Stimulated activated effector memory CD8-positive, alpha-beta T cell treated with anti-CD3 and anti-CD28 coated beads, Interleukin-12 subunit alpha, Interleukin-12 subunit beta, amount 100 ng/mL, for 72 hours (primary cell): ENCODE measurements at places on chromosomes 12 and 14.

DNA sequence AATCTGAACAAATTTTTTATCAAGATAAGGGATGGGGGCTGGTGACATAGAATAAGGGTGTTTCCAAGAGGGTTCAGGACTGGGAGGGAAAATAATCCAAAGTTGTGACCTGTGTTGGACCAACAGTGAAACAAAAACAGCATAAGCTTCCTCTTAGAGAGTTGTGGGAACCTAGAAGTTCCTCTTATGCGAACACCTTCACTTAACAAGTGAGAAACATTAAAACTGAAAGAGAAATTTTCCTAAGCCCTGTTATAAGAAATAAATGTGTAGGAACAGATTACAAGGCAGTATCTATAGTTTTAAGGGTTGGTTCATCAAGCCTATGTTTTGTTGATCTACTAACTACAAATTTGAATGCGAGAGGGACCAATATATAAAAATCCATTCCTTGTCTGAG lies 58.4 kb downstream of the LLPH start:
- DNase-seq = no peak

DNA sequence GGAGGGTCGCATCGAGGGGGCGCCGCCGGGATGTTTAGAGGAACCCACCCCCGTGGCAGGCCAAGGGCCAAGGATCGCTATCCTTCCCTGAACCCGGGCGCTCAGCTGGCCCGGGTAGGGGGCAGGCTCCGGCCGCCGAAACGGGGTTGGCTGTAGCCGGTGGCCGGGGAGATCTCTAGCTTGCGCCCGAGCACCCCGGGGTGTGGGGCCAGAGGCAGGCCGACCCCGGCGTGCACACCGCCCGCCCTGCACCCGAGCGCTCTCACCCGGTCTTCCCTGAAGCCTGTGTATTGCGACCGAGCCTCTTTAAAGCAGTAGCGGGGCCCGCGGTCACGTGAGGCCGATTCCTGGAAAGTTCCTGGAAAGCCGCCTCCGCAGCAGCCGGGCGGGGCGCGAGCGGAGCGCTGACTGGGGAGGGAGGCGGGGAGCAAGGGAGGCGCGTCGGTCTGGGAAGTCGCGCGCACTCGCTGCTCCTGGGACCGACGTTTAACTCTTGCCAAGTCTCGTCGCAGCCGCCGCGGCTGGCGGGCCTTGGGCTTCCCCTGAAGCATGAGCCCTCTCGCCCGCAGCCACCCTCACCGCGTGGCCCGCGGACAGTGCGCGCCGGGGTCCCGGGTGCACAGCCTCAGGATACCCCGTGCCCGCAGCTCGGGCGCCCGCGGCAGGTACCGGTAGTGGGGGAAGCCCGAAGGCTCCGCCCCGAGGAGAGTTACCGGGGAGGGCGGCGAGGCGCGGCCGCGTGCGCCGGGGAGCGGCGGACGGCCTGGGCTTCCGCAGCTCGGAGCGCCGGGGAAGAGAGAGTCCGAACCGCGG lies 1.7 kb upstream of the SOCS2 start:
- peak; percentile 98 for DNase-seq

- DNase-seq = peak; percentile 51
Measured at GRCh38 chr12:67068761-67069450, 200.3 kb upstream of the CAND1 start.

DNA sequence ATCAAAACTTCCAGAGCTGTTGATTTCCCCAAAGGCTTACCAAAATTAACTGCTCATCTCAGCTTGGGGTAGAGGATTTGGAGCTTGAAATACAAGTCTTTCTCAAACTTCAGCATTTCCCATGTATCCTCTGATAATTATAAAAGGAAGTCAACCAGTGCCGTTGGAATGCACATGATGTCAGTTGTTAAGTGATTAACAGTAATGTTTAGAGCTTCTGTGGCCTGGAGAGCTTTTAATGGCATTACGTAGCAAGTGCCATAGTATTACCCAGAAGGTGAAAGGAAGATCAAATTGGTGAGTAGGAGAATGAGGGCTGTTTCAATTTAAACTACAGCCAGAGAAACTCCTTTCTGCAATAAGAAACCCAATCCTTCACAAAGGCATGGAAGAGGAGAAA lies 62.5 kb upstream of the PTPRR start:
- no peak for DNase-seq

- no peak for DNase-seq
Measured at GRCh38 chr12:103198499-103198898, 241.0 kb downstream of the ASCL1 start.

GRCh38 chr14:60206837-60207533 lies 41.8 kb upstream of the DHRS7 start:
- no peak for DNase-seq
